ENCODE measurements at places on chromosomes 16 and 17.

DNA sequence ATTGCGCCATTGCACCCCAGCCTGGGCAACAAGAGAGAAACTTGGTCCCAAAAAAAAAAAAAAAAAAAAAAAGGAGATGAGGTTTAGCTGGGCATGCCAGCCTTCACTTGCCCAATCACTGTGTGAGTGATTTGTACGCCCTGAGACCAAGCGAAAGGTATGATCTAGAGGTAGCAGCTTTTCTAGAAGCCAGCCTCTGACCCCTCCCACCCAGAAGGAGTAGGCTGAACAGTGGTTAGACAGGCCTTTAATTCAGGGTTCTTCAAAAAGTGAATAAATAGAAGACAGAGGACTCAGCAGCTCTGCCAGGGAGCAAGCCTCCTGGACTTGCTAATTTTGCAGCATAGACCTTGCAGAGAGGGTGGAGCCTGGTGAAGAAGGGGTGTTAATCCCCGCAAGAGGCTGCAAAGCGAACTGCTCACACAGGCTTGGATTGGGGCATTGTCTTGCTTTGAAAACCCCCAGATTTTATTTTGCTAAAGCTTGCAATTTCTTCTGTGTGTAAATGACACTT is 7.1 kb upstream of the CYTH1 start:
- DNase-seq, result no peak

GRCh38 chr16:67531247-67531646 is 2.6 kb downstream of the RIPOR1 start:
- DNase-seq, result no peak

DNA sequence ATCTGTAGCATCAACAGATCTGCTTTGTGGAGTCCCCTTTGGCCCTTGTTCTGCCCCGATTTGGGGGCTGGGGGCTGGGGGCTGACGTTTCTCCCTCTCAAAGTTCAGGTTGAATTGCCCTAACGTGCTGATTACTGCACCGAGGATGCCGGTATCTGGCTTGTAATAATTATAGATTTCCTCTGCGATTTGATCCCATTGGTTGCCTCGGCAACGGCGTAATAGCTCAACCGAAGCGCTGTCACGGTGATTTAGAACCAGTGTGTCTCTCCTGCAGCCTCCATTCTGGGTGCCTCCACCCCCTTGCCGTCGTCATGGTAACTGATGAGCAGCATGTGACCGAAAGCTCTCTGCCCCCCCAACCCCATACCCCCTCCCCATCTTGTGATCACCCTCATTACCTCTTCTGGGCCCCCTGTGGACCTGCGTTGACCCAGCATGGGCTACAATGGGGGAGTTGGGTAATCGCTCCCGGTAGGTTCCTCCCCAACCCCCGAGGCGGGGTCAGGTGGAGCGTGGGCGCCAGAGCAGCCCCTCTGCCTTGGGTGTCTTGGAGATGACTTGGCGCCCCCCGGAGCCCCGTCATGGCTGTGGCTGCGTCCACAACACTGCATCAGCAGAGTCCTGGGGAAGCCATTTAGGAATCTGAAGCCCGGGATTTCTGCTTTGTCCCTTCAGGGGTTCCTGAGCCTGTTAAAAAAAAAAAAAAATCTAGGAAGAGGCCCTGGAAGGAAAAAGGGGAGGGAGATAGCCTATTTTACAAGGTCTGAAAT is 38.4 kb downstream of the ABAT start:
- DNase-seq, result no peak

- DNase-seq, result no peak
These were observed 62.4 kb downstream of the PECAM1 start for GRCh38 chr17:64328036-64328858.

DNA sequence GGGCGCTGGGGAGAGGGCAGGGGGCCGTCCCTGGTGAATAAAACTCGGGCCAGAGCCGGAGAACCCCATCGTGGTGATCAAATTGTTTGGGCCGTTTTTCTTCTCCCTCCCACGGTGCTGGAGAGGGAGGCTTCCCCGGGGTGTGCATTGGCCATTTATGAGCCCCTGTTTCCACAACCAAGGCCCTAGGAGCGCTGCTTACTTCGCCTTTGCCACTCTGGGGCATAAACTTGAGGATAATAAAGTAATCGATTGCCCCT is 544 bp downstream of the CCP110 start:
- DNase-seq, result no peak

DNA sequence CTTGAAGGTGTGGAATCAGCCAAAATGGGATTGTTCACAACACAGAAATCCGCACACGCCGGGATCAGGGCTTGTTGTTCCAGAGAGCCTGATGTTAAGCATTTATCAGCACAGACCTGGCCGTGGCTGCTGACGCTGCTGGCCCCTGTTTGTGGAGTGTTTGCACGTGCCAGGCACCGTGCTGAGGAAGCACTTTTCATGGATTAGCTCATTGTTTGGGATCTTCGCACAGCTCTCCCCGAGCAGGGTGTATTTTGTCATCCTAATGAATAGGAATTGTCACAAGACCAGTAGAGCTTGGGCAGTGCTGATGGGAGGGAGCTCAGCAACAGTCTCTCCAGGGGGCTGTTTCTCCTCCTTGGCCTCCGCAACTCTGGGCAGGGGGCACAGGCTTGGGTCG is 160.4 kb upstream of the PLCG2 start:
- DNase-seq, result no peak

DNA sequence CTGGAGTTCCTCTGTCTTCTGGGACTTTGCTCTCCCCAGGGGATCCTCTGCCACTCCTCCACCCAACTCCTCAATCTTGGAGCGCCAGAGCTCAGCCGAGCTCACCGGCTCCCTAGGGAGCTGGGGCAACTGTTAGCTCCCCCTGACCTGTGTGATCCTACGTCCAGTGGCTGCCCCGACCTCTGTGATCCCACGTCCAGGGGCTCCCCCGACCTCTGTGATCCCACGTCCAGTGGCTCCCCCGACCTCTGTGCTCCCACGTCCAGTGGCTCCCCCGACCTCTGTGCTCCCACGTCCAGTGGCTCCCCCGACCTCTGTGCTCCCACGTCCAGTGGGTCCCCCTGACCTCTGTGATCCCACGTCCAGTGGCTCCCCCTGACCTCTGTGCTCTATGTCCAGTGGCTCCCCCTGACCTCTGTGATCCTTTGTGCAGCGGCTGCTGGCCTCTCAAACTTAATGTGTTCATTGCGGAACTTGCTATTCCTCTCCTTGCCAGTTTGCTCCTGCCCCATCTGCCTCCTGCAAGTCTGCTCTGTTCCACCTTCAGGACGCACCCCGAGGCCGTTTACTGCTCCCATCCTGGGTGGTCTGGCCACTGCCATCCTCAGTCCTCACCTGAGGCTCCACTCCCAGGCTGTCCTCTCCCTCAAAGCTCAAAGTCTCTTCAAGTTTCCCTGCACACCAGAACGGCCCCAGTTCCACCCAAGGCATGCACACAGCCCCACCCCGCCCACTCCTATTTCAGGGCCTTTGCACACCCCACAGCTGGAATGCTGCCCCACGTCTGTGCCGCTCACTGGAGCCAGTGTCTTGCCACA is 2.8 kb downstream of the VPS9D1 start:
- no peak for DNase-seq

DNA sequence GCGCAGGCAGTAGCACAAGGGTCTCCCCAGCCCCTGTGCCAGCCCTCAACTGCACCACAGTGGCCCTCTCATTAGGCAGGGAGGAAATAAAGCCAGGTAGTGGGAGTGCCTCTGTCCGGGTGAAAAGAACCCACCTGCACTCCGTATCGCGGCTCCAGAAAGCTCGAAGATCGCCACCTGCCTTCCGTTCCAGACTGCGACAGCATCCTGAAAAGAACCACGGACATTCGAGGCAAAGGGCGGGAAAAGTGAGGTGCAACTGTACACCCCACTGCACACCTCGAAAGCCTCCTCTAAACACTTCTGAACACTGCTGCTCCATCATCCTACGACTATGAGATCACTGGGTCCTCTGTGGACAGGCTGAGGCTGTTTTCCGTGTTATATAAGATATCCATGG is 28.7 kb downstream of the IFT140 start:
- DNase-seq, result no peak

DNA sequence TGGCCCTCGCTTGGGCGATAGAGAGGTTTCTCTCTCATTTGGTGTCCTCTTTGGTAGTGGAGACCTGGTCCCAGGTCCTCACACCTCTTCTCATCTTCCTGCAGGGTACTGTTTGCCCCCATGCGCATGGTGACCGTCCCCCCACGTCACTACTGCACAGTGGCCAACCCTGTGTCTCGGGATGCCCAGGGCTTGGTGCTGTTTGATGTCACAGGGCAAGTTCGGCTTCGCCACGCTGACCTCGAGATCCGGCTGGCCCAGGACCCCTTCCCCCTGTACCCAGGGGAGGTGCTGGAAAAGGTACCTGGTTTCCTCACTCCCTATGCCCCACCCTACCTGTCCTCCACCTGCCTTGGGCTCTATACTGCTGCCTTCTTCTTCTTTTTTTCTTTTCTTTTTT is 10.5 kb downstream of the MVP start:
- DNase-seq, result no peak

- DNase-seq, result no peak
These were observed 292.0 kb upstream of the TNRC6C start for GRCh38 chr17:77666462-77666861.

DNA sequence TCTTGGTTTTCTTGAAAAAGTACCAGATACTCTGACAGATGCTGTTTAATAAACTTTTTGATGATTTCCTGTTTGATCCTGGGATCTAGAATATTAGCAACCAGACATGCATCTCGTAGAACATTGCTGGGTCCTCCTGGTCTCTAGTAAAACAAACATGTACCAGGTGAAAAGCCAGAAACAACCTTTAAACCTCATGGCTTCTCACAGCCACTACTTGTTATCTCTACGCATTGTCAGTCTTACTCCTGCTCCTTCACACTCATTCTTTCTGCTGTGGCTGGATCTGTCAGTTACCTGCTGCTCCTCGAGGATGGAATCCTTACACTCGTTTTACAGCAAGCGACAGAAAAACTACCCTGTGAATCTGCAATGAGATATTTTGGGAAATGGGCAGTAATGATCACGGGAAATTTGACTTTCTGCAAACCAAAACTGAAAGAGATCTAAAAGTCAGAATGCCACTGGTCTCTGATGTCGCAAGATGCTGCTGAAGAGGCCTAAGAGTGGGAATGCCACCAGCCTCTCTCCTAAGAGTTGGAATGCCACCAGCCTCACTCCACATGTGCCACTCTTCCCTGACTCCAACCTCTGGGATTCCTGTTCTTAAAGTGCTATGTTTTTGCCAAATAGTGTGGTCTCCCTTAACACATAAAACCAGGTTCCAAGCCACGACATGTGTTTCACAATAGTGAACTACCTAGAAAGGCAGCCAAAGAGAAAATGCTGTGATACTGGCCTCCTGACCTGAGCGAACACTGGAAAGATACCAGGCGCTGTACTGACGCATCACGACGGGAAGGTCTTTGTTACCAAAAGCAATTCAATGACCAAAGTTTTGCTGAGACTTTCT is 86.3 kb downstream of the VPS53 start:
- DNase-seq, result no peak

DNA sequence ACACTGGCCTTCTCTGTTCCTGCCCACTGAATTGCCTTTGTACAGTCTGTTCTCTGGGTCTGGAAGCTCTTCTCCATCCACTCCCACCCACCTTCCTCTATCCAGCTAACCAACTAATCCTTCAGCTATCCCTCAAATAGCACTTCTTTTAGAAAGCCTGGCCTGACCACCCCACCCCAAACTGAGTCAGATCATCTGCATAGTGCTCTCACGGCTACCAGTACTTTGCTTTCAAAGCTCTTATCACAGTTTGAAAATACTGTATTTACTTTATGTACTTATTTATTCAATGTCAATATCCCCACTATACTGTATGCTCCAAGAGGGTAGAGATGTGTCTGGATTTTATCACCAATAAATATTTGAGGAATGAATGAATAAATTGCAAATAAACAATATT is 4.5 kb upstream of the CLDN7 start:
- no peak for DNase-seq

DNA sequence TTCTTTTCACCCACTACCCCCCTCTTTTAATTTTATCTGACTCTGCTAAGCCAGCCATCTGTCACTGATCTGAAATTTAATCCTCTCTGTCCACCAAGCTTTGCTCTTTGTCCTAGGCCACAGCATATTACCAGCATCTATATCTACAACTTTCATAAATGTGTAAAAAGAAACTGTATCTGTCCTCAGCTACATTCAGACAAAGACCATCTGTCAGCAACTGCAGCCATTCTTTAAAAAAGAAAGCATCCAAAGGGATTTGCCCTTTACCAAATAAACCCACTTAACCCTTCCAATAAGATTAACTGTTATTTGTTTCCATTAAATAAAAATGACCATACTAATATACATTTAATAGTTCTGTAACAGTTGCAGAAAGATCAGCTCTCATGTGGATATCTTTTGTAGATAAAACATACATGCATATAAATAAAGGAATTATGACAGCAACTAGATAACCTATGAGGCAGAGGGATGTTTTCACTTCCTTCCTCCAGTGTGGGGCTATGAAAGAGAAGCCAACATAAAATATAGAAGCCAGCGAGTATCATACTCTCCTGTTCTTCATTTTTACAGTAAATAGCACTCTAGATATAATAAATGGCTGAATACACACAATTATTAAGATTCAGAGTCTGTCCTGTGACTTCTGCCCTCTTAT is 602.5 kb upstream of the SALL1 start:
- no peak for DNase-seq

GRCh38 chr17:57324631-57325030 is 68.3 kb downstream of the MSI2 start:
- no peak for DNase-seq

DNA sequence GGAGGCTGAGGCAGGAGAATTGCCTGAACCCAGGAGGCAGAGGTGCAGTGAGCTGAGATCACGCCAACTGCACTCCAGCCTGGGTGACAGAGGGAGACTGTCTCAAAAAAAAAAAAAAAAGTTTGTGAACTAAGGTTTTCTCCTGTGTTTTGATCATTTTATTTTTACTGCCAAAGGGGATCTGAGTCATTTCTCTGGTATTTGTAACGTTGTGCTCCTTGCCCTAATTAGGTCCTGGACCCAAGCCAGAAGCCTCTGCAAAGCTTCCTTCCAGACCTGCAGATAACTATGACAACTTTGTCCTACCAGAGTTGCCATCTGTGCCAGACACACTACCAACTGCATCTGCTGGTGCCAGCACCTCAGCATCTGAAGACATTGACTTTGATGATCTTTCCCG is 32.1 kb downstream of the IST1 start:
- DNase-seq, result peak; percentile 99

DNA sequence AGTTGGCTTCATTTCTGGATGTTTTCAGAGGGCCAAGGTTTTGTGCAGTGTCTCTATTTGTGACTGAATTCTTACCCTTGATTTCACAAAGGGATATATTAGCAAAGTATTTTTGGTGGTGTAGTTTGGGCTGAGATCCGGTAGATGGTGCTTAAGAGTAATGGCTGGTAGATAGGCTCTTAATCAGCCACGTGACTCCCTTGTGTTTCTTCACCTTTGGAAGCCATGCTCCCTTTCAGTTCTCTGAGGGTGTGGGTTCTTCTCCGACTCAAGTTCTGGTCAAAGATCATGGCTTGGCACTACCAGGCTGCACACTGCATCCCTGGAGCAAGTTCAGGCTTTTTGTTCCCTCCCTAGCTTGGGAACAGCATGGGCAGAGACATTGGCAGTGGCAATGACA is 887.3 kb downstream of the CDH8 start:
- no peak for DNase-seq

GRCh38 chr17:1153795-1154546 is 25.8 kb downstream of the ABR start:
- DNase-seq, result no peak

- no peak for DNase-seq
These were observed 200.4 kb upstream of the PMFBP1 start for GRCh38 chr16:72372087-72373045.

- peak; percentile 92 for DNase-seq
These were observed 51.7 kb downstream of the NXN start for GRCh38 chr17:927611-928461.

- DNase-seq, result no peak
These were observed 42.3 kb upstream of the ZNF750 start for GRCh38 chr17:82881900-82882714.

- peak; percentile 79 for DNase-seq
These were observed 1.6 kb upstream of the GAST start for GRCh38 chr17:41710472-41711090.

Measured in RPMI7951 (cell line).